ENCODE measurements at places on chromosomes 7 and 10.

GRCh38 chr7:122736183-122736582 is 33.5 kb upstream of the RNF148 start:
- no peak for DNase-seq

DNA sequence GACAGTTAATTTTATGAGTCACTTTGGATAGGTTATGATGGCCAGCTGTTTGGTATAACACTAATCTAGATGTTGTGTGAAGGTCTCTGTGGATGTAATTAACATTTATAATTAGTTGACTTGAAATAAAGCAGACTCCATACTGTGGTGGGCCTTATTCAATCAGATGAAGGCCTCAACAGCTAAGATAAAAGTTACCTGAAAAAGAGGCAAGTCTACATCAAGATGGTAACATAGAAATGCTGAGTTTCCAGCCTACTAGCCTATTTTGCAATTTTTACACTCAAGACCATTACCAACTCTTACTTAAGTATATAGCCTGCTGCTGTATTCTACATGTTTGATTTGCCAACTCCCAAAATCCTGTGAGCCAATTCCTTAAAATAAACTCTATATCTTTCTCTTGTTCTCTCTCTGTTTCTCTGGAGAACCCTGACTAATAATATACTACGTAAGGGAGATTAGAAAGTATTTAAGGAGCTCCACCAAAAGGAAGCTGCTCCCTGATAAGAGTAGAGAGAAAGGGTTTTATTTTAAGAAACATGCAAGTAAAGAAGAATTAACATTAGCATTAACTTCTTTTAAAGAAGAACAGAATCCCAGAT is 42.7 kb downstream of the ZNF438 start:
- DNase-seq = no peak

DNA sequence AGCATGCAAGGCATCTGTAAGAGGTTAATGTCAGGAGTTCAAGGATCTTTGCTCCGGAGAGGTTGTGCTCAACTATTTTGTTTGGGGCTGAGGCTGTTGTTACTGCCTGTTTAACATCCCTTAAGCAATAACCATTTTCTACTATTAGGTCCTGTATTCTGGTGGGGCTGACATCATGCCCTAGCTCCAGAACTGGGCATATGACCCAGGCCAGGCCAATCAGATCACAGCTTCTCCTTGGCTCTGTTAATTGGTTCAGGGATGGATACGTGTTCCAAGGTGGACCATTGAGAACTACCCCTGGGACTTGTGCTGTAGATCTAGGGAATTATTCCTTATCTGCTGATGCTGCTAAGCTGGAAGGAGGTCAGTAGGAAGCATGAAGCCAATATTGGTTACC is 67.0 kb downstream of the SYPL1 start:
- no peak for DNase-seq

DNA sequence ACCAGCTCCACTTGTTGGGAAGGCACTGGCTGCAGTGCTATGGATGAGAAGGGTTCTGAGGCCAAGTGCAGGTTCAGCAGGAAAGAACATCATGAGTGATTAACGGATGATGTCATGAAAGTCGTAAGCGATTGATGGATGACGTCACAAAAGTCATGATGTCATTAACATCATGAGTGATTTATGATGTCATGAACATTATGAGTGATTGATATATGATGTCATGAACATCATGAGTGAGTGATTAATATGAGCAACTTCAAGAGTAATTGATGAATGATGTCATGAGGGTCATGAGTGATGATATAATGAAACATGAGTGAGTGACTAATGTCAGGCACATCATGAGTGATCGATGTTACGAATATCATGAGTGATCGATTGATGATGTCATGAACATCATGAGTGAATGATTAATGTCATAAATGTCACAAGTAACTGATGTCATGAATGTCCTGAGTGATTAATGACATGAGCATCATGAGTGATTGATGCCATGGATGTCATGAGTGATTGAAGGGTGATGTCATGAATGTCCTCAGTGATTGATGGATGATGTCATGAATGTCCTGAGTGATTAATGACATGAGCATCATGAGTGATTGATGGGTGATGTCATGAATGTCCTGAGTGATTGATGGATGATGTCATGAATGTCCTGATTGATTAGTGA is 185.6 kb downstream of the PAXIP1 start:
- DNase-seq = no peak

DNA sequence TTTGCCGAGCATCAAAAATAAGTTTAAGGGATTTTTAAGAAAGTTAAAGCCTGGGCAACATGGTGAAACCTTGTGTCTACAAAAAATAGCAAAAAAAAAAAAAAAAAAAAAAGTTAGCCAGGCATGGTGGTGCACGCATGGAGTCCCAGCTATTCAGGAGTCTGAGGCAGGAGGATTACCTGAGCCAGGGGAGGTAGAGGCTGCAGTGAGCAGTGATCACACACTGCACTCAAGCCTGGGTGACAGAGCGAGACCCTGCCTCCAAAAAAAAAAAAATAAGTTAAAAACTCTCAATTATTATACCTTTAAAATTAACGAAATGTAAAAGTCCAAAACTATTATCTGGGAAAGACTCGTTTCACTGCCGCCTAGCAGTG is 35.0 kb upstream of the DAGLB start:
- no peak for DNase-seq

DNA sequence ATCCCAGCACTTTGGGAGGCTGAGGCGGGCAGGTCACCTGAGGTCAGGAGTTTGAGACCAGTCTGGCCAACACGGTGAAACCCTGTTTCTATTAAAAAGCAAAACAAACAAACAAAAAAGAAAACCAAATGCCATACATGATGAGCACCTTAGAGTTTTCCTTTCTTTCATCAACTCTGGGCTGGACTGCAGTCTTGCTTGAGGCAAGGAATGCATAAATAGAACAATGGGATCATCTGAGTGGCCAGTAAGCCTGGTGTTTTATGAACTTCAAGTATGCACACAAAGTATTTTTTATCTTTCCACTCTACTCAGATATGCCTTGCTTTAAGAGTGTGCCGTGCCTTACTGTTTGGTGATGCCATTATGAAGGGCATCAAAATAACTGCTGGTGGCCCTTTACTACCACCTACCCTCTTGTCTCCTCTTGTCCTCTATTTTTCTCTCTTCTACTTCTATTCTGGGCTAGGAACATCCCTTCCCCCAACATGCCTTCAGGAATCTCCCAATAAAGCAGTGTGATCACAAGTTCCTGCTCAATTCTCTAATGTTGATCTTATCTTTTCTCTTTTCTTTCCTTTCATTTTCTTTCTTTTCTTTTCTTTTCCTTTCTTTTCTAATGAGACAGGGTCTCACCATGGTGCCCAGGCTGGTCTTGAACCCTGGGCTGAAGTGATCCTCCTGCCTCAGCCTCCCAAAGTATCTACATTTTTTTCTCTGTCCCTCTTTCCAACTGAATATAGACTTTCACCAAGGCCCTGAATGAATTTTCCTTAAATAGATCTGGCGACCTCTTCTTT is 10.2 kb downstream of the SCD start:
- DNase-seq = no peak

DNA sequence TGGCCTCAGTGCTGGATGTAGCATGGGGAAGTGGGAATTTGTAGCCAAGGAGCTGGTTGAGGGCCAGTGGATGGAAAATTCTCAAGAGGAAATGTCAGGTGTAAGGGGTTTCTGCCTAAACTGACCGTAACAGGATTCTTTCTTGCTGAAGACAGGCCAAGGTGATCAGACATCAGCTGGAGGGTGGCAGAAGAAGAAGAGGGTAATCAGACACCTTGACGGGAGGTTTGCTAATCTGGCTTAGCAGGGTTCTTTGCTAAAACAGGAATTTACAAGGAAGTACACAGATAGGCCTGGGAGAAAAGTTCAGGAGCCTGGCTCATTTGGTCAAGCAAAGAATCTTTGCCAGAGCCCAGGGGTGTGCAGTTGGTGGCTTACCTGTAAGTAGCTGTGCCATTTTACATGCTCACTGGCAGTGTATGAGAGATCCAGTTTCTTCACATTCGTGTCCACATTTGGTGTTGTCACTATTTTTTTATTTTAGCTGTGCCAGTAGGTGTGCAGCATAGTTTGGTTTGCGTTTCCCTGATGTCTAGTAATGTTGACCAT is 73.7 kb downstream of the BMPR1A start:
- DNase-seq = no peak

GRCh38 chr7:24025094-24025493 is 258.9 kb upstream of the NPY start:
- no peak for DNase-seq

DNA sequence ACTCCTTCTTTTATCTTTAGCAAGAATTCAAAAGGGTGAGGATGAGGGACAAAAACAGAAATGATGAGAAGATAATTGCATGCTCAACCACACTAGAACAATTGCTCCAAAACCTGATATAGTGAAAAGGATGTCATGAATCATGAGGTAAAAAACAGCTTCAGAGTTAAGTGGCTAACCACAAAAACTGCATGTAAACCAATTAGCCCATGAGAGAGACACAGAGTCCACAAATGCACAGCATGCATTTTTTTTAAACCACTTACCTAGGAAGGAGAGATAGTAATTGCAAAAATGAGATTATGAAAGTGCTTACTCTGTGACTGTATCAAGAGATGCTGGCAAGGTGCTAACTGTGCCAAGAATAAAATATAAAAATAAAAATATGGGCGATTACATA is 132.9 kb downstream of the MBL2 start:
- DNase-seq = no peak

DNA sequence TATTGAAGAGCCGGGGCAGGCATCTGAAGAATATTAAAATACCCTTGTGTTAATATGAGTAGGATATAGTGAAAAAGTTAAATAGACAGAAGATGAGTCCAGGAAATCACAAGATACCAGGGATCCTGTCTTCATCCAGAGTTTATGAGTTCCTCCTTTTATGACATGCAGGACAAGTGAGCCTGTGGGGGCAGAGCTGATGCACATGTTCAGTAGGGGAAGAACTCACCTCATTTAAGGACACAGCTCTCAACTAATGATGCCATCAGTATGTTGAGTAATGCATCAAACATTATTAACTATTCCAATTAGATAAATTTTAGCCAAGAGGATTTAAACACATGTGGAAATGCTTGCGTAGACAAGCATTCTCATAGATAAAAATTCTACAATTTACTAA is 435.8 kb upstream of the AKR1E2 start:
- DNase-seq = no peak

DNA sequence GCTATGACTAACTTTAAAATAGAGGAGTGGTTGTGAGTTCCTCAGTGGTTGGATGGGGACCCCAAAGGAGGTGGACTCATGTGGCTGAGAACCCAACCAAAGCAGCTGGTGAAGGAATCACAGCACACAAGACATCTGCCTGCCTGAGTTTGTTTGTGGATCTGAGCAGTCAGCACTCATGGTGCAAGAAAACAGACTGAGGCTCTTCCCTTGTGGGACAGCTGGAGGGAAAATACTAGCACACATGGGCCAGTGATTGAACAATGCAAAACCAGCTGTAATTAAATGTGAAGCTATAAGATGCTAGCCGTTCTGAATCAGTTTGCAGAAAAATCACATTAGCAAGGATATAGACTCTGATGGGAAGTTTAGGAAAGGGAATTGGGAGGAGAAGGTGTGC is 707.3 kb downstream of the GRID1 start:
- DNase-seq = no peak

- peak; percentile 81 for DNase-seq
Measured at GRCh38 chr10:97640868-97641811, 669 bp downstream of the PI4K2A start.

- no peak for DNase-seq
Measured at GRCh38 chr7:101402081-101402779, 39.6 kb downstream of the COL26A1 start.

DNA sequence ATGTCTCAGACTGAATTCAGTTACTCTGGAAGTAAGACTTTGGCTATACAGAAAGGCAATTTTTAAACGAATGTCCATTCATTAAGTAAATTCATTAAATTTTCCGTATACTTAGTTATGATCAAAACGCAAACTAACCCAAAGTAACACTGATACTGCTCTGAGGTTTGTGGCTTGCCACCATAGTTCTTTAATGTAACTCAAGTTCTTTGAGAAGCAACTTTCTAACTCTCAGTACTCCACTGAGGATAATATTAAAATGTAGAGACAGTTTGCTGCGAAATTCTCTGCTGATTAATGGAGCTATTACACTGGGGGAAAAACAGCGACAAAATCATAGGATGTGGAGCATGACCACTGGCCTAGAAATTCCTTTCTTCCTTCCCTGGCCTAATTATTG is 45.4 kb upstream of the PNLIPRP3 start:
- no peak for DNase-seq

GRCh38 chr10:113720386-113720785 is 31.1 kb upstream of the PLEKHS1 start:
- DNase-seq = no peak

DNA sequence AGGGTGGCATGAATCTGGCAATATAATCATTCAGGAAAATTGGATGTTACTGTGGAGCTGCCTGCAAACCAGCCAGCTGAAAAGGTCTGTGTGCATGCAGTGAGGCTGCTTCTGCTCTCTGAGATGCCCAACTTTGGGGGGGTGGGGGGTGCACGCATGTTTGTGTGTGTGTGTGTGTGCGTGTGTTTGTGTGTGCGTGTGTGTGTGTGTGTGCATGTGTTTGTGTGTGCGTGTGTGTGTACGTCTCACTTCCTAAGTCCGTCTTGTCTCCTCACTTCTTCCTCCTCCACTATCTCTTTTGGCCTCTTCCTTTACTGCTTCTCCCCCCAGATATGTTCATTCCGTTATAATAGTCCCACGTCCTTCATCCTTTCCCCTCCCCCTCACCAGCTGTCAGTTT is 102.9 kb upstream of the MACROH2A2 start:
- DNase-seq = no peak

DNA sequence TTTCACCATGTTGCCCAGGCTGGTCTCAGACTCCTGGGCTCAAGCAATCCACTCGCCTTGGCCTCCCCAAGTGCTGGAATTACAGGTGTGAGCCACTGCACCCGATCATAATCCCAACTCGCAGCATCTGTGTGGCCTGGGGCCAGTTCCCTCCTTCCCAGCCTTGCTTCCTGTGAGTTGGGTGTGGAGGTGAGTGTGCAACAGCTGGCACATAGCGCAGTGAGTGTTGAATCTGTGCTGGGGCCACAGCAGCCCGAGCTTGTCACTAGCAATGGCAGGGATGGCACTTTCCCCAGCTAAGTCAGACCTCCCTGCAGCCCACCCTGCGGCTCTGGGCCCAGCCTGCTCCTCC is 12.2 kb downstream of the TMEM184A start:
- no peak for DNase-seq

- no peak for DNase-seq
Measured at GRCh38 chr7:48360574-48360973, 189.3 kb downstream of the ABCA13 start.

DNA sequence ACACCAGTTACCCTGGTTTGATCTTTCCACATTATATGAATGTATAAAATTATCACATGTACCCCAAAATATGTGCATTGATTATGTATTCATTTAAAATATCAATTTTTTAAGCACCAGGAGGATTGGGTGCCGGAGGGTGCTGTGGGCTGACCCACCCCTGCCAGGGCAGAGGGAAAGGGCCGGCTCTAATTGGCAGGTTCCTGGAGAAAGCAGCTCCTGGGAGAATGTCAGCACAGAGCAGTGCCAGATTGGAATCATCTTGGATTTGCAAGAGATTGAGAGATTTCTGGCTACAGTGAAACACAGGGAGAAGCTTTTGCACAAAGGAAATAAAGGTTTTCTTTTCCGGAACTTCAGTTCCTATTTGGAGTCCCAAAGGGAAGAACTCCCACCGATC is 264.4 kb upstream of the TCERG1L start:
- DNase-seq = no peak

GRCh38 chr10:117541405-117541908 is 1.1 kb upstream of the EMX2 start:
- DNase-seq = no peak
